ENCODE measurements at places on chromosomes 3 and 15.
A peak's percentile ranks its signal among the peaks of the same experiment; 100 is the strongest.

GRCh38 chr3:116052602-116053001, 392.7 kb downstream of the LSAMP start:
- no peak for DNase-seq

- DNase-seq: no peak
Measured at GRCh38 chr3:158750016-158750415, 17.8 kb upstream of the RARRES1 start.

DNA sequence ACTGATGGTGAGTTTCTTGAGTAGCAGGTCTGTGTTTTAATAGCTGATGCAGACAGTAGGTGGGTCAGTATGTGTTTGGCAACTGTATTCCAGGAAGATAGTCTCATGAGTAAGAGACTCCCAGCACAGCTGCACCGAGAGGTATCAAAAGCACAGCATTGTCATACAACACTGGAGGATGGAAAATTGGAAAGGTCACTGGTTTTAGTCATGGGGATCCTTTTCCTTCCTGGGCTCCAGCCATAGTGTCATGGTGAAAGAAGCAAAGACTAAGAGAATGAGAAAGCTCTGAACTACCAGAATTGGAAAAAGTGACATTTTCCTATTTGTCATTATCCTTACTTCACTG, 61.5 kb downstream of the P3H2 start:
- DNase-seq: no peak

DNA sequence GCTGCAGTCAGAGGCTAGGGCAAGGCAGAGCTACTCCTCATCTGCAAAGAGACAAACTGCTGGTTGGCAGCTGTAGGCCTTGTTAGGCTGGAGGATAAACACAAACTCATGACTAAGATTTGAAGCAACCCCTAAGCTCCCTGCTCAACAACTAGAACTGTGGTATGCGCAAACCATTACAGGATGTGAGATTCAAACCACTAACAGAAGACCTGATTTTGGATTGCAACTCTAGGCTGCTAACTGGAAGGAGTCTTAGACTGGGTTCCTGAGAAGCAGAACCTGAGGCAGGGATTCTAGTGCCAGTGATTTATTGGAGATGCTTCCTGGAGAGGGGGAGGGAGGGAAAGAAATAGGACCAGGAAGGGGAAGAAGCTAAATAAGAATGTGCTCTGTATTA, 22.5 kb downstream of the CCR4 start:
- no peak for DNase-seq

DNA sequence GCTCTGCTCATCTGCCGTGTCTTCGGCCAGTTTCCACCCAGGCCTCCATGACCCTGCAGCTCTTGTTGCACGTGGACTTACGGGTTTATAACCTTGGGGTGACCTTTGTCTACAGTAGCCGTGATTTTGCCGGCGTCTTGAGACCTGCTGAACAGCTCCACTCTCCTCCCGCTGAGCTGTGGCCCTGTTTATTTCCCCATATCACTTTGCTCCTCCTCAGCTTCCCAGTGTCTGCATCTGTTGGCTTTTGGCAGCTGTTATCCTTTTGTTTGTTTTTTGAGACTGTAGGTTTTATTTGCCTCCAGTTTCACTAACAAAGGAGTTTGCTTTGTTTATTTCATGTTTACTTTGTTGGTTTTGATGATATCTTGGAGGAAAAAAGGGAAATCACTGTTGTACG, 29.3 kb upstream of the SLC28A1 start:
- DNase-seq: no peak

- no peak for DNase-seq
Measured at GRCh38 chr15:64180235-64180824, 17.5 kb upstream of the PPIB start.

DNA sequence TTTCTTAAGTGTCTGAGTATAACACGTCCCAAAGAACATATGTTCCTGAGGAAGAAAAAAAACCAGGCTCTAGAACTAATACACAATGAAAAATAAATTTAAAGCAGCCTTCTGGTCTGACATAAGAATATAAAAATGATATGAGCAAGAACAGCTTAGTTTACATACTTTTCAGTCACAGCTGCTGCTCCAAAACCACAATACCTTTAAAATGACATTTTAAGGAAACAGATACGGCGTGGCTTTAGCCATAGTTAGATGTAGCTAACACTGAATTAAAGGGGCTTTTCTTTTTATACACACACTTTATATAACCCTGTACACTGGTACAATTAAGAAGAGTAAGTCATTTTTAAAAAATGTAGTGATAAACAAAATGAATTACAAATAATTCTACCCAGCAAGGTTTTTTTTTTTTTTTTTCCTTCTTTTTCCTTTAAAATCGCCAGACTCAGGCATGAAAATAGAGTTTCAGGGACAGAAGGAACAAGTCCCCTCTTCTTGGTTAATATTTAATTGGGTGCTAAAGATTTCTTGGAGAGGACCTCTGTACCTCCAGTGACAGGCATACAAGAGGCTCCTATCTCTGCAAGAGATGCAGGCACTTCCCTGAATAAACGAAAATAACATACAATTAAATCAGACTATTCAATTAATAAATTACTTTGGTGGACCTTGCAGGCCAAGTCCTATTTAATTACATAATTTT, 265.6 kb downstream of the FOXP1 start:
- no peak for DNase-seq

DNA sequence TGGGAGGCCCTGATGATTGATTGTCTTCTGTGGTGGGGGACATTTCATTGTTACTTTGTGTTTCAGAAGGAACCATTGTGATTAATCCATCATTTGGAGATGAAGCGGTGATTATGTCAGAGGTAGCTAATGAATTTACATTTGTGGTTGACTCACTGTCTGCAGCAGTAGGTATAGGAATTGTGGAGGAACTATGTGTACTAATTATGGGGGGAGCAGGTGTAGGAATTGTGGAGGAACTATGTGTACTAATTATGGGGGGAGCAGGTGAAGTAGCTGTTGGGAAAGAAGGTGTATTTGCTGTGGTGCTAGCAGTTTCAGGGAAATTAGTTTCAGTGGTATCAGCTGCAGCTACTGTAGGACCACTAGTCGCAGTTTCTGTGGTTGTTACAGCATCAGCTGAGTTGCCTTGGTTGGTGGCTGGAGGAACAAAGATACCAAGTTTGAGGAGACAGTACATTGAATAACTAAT, 6.9 kb downstream of the MUC13 start:
- no peak for DNase-seq

- peak; percentile 17 for DNase-seq
Measured at GRCh38 chr3:71942432-71943187, 157.7 kb upstream of the PROK2 start.

DNA sequence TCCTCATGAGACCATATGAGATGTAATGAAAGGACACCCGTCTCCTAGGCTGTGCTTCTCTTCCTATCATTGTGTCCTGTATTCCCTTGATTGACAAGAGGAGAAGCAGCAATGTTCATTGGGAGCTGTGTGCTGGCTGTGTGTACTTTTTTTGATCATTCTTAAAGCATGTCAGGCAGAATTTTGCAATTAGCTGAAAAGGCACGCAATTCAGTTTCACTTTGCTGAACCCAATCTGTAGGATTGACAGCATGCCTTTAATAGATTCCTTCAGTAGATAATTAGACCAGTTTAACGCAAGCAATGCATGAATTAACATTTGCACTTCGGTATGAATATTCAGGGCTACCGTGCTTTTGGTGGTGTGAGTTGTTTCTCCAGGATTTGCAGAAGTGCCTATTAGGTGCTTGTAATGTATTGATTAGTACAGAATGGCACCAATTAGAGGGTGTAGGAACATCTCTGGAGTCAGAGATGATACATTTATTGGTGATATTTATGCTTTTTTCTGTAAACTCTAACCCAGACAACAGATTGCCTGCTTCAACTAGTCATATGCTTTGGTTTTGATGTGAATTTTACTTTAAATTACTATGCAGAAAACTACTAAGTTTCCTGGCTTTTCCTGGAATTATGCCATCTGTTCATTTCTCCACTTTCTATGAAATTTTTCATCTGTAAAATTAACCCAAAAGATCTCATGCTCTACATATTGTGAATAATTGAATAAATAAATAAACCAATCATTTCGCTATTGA, 114.3 kb downstream of the NSUN3 start:
- DNase-seq: no peak

DNA sequence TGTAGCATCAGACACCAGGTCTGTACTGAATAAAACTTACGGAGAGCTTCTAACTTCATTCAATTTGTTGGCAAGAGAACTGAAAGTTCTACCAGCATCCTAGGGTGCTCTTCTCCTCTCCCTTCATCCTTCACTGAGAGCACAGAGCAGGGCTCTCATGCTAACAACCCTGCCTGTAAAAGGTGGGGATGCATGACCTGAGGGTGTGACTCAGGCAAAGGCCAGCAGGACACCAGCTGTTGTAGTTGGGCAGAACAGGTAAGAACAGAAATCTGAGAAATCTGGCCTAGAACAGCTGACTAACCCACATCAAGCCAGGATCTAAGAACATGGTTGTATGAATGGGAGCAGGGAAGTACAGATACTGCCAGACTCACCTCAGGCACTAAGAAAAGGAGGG, 64.2 kb downstream of the MYLK start:
- no peak for DNase-seq
